Effector memory CD8-positive, alpha-beta T cell (primary cell): ENCODE measurements at places on chromosomes 1 and 21.

DNA sequence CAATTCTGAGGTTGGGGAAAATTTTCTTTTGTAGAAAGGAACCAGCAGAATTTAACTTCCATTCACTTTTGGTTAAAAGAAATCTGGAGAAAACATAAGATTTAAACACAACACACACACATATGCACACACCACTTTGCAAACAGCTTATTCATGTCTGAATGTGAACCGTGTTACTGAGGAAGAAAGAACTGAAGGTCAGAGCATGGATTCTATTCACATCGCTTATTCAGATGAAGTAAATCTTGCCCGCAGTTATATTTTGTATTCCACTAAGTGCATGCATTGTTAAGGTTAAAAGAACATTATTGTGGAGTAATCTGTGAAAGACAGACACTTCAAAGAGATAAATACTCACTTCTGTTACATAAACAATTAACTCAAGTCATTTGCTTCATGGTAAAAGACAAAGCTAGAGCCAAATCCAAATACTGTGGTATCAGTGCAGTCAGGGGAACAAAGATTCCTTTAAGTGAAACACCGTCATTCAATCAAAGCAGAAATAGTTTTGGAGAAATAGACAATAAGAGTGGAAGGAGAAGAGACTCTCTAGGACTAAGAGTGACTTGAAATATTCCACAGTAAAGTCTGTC, 82.0 kb downstream of the LRRC53 start:
- H3K27ac ChIP-seq: no peak overlapping the region
- DNase-seq: no peak
- H3K36me3 ChIP-seq: no peaks in the 10 kb centered on the region
- no peak overlapping the region for H3K4me3 ChIP-seq
- no peaks in the 10 kb centered on the region for H3K27me3 ChIP-seq

DNA sequence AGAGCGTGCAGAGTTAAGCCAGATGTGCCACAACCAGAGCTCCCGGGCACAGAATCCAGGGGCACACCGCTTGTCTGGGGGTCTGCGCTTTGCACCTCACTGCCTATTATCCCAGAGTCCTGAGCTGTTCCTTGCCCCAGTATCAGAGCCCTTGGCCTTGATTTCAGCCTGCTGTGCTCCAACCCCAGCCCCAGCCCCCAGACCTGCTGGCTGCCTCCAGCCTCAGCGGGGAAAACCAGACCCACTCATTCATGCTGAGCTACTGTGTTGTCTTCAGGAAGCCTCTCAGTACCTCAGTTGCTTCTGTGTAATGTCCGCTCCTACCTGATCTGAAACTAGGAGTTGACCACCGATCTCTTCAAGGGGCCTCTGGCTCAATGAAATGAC, 1.1 kb downstream of the IKBKE start:
- H3K4me1 ChIP-seq: peaks cover 68% of the 10 kb centered on the region
- DNase-seq: no peak
- peak overlapping the region; percentile 91 for H3K4me3 ChIP-seq
- no peaks in the 10 kb centered on the region for H3K27me3 ChIP-seq
- H3K36me3 ChIP-seq: peaks cover 33% of the 10 kb centered on the region
- H3K27ac ChIP-seq: peak overlapping the region; percentile 88

DNA sequence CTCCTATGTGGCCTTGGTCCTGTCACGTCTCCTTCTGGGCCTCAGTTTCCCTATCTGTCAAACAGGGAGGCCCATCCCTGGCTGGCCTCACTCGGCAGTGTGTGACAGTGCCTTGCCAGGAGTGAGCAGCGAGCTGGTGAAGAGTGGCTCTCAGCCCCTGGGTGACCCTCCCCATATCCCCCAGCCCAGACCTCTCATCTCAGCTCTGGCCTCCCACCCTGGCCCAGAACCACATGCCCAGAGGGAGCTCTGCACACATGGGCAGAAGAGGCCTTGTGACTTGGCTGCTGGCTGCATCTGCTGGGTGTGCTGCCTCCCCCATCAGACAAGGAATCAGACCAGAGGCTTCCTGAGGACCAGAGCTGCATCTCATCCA, 19.5 kb upstream of the PADI1 start:
- H3K27ac ChIP-seq: no peak overlapping the region
- H3K27me3 ChIP-seq: peaks cover 22% of the 10 kb centered on the region
- DNase-seq: no peak
- H3K36me3 ChIP-seq: no peaks in the 10 kb centered on the region

DNA sequence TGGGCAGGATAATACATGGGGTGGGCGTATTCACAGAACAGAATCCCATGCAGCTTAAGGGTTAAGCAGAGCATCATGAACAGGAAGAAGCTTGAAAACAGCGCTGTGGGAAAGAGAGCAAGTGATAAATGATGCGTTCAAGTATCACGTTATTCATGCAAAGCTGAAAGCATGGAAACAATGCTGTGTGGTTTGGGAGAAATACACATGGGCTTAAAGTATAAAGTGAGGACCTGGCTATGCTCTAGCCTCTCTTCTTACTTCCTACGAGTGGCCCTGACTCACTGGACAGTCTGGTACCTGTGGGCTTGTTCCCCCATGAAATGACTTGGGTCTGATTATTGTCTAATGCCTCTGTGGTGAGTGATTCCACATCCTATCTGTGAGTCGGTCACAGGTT, 25.7 kb downstream of the TMPRSS2 start:
- no peak for DNase-seq
- H3K27me3 ChIP-seq: peaks cover 24% of the 10 kb centered on the region
- H3K4me3 ChIP-seq: no peak overlapping the region
- H3K27ac ChIP-seq: no peak overlapping the region

DNA sequence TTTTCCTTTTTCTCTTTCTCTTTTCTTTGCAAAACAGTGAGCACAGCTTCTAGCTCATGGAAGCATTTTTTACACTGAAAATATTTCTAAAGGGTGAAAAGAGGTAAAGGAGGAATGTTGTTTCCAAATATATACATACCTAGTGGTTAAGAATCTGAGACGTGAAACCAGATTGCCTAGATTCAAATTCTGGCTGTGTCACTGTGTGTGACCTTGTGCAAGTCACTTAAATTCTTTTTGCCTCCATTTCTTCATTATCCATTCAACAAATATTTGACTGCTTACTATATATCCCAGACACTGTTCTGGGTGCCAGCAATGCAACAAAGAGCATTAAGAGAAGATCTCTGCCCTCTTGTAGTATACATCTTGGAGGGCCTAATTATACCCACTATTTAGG, 53.3 kb downstream of the ZFYVE9 start:
- H3K27me3 ChIP-seq: no peaks in the 10 kb centered on the region
- no peaks in the 10 kb centered on the region for H3K4me1 ChIP-seq
- no peak overlapping the region for H3K27ac ChIP-seq

- H3K4me3 ChIP-seq: no peak overlapping the region
- H3K4me1 ChIP-seq: no peaks in the 10 kb centered on the region
- DNase-seq: no peak
- H3K36me3 ChIP-seq: no peaks in the 10 kb centered on the region
- no peak overlapping the region for H3K27ac ChIP-seq
These were observed 432.0 kb downstream of the SETD4 start for GRCh38 chr21:35628316-35628715.

- H3K27ac ChIP-seq: no peak overlapping the region
- no peak overlapping the region for H3K4me3 ChIP-seq
- no peak for DNase-seq
- H3K4me1 ChIP-seq: no peaks in the 10 kb centered on the region
- no peaks in the 10 kb centered on the region for H3K36me3 ChIP-seq
- H3K27me3 ChIP-seq: peaks cover 80% of the 10 kb centered on the region
These were observed 17.4 kb upstream of the ACTRT2 start for GRCh38 chr1:3003941-3004270.

DNA sequence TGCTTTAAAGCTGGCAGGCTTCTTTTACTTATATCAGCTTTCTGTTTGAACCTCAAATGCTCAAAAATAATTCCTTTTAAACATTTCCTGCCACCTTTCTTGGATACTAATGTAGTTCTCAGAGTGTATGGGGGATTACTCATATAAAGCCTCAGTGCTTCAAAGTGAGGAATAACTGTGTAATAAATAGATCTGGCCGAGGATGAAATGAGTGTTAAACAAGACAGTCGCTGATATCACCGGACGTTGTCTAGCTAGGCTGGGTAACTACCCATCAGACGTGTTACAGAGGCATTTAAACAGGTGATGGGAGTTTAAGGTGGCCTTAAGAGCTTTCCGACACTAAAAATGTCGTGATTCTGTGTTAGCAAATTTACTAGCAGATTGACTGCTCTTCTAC, 53.1 kb downstream of the VANGL2 start:
- peaks cover 45% of the 10 kb centered on the region for H3K4me1 ChIP-seq
- no peak for DNase-seq
- peak overlapping the region; percentile 49 for H3K27ac ChIP-seq
- H3K36me3 ChIP-seq: no peaks in the 10 kb centered on the region
- H3K27me3 ChIP-seq: no peaks in the 10 kb centered on the region

DNA sequence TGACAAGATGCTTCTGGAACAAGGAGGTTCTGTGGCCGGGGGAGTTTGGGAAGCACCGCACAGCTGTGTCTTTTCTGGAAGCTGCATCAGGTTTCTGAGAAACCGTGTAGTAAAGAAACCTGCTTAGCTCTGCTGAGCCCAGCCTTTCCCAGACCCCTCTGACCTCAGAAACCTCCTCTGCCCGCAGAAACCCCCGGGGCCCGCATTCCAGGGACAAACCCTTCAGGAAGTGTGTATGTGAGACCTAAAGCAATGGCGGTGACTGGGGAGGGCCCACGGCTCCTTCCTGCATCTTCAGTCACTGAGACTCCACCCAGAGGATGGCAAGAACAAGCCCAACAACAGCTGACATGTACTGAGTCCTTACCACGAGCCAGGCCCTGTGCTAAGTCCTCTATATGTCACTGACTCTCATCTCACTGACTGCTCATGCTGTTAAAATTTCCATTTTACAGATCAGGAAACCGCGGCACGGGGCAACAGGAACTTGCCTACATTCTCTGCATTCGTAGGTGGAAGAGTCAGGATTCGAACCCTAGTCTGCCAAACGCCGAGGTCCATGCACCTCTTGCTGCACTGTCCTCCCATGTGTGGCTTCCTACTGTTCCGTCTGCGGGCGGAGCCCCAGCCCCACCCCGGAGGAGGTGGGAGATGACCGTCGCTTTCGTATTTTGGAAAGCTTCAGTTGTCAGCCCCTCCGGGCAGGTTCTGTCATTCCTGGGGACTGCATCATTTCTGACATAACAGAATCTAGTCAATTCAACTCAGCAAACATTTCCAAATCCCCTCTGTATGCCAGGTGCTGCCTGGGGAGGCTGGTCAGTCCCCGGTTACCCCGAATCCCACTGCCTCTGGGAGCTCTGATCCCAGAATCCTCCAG, 73.3 kb upstream of the KLHDC7A start:
- H3K4me1 ChIP-seq: no peaks in the 10 kb centered on the region
- no peak overlapping the region for H3K4me3 ChIP-seq
- no peaks in the 10 kb centered on the region for H3K36me3 ChIP-seq
- DNase-seq: no peak
- H3K27ac ChIP-seq: no peak overlapping the region
